ENCODE measurements at places on chromosomes 2 and 18.
A peak's percentile ranks its signal among the peaks of the same experiment; 100 is the strongest.

- no peak for DNase-seq
Measured at GRCh38 chr2:231041061-231041689, 3.9 kb downstream of the C2orf72 start.

GRCh38 chr2:199975273-199975895 lies 20.0 kb downstream of the MAIP1 start:
- no peak for DNase-seq

DNA sequence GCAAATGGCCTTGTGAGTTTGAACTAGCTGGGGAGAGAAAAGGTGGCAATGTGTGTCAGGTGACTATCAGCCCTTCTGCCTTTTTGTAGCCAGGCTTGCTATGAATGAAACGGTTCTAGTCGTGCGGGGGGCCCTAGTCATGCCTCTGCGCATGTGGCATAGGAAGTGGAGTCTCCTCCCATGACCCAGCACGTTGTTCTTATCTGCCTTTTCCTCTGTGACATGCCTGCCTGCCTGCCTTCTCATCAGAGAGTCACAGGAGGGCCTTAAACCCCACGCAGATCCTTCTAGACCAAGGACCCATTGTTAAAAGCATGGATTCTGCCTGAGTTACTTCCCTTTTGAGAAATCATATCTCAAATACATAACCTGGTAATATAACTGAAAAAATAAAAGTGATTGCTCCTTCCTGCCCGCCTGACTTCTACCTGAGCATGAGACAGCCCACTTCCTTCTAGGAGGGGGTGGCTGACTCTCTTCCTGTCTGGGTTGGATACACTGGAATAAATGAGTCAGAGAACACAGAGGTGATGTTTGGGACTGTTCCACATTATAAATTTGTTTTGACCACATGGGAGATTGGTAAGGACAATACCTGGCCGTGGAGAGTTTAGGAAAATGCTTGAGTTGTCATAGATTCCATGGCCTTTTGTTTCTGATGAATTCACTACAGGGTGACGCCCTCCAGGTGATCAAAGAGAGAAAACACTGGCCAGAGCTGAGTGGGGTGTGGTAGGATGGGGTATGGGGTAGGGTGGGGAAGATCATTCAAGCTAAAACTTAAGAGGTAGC lies 49.8 kb downstream of the FBLN7 start:
- DNase-seq, result no peak

DNA sequence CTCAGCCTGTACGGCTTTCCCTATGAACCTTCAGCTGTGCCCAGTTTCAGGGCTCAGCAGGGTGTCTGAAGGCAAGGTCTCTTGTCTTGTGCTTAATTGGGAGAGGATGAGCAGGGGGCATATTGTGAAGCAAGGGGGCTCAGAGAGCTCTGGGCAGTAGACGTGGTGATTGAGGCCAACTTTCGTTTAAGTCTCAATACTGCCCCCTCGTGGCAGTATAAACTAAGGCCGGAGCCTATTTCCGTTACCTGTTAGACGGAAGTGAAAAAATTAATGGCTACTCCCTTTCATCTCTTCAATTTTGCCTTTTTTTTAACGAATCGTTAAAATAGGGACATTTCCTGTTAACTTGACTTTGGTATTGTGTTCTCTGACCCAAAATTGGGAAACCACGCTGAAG lies 193.4 kb downstream of the TDRD15 start:
- DNase-seq, result peak; percentile 49

DNA sequence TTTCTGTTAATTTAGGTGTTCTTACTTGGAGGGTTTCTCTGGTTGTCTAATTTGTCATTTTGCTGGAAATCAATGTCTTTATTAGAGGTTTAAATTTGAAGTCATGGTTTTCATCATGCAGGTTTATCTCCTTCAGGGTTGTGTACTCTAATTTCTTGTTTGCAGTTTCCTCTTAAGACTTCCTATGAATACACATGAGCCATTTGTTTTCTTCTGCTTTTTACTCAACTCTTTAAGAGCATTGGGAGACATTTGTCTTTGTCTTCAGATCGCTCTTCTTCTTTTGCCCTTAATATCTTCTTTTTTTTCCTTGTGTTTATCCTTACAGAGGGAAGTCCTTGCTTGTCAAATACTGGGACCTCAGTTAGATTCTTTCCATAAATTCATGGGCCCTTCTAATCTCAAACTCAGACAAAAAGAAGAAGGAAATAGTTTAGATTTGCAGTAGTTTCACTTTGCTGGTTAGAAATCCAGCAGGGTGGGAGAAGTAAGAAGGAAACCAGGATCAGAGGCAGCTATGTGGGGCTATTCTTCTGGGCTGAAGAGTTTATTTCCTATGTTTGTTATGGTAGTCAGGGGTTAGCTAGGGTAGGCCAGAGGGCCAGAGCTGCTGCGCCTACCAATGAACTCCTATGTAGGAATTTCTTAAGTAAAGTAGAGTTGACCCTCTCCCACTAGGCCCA lies 176.6 kb downstream of the DYSF start:
- no peak for DNase-seq
